ENCODE measurements at places on chromosomes 5 and 9.

GRCh38 chr9:115262477-115262876 is 144.5 kb upstream of the TNC start:
- DNase-seq = peak; percentile 95

GRCh38 chr9:31272456-31273295 is 1111.8 kb upstream of the ACO1 start:
- no peak for DNase-seq

DNA sequence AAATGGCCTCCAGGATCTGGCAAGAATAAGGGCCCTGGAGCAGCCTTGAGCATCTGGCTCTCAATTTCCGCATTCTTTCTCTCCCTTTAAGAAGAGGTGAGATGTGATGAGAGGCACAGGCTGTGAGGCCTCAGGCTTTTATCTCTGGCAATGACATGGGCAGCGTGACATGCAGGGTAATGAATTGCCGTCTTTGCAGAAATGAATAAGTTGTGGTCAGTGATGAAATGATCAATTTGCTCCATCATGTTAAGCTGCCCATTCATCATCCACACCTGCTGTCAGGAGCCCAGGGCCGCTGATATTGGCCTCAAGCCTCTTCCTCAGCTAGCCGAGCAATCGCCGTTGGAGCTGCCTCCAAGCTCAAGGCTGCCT is 265.3 kb downstream of the TRIM32 start:
- DNase-seq = no peak

GRCh38 chr5:102306121-102306520 is 10.0 kb upstream of the SLCO4C1 start:
- DNase-seq = no peak

DNA sequence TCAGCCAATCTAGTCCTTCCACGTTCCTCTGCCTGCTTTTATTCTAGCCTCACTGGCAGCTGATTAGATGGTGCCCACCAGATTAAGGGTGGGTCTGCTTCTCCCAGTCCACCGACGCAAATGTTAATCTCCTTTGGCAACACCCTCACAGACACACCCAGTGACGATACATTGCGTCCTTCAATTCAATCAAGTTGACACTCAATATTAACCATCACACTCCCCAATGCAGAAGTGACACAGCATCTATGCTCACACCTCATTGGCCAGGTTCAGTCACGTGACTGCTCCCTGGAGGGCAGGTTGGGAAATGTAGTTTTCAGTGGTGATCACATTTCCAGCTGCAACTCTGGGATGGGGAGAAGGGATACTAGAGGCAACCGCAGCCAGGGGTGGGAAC is 13.0 kb downstream of the SUSD3 start:
- DNase-seq = peak; percentile 21

GRCh38 chr9:111051400-111051799 is 13.1 kb upstream of the LPAR1 start:
- DNase-seq = peak; percentile 36

- DNase-seq = peak; percentile 30
Observed at GRCh38 chr5:111930449-111930848, 173.5 kb upstream of the NREP start.

DNA sequence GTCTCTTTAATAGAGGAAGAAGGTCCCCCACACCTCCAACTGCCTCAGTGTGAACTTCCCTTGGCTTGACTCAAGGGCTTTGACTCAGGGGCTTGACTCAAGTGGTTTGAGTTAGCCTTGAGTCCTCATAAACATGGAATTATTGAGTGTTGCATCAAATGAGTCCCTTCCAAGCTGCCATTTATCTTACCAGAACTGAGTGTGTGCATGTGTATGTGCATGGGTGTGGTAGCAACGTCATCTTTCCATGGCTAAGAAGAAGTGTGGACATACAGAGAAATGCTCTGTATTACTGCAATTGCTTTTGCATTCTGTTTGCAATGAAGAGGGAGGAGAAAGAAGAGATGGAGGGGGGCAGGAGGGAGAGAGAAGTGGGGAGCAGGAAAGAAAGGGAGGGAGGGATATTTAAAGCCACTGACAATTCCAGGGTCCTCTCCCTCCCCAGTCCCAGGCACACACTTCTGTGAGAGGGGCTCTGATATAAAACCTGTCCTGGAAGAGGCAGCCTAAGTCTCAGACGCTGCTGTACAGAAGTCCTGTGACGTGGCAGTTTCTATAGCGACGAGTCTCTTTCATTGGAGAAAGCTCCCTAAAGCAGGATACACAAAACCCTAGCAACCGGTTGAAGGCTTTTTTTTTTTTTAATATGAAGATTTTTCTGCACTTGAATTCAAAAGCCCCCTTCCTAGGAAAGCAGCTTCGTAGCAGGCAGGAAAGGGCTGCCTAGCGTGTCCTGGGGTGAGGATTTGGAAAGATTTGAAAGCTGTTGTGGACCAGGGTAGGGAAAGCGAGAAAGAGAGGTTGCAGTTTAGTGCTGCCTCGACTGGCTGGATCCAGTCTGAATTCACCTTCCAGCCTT is 93.3 kb upstream of the MAP1B start:
- no peak for DNase-seq

- peak; percentile 87 for DNase-seq
Observed at GRCh38 chr5:19928562-19929421, 59.2 kb downstream of the CDH18 start.

DNA sequence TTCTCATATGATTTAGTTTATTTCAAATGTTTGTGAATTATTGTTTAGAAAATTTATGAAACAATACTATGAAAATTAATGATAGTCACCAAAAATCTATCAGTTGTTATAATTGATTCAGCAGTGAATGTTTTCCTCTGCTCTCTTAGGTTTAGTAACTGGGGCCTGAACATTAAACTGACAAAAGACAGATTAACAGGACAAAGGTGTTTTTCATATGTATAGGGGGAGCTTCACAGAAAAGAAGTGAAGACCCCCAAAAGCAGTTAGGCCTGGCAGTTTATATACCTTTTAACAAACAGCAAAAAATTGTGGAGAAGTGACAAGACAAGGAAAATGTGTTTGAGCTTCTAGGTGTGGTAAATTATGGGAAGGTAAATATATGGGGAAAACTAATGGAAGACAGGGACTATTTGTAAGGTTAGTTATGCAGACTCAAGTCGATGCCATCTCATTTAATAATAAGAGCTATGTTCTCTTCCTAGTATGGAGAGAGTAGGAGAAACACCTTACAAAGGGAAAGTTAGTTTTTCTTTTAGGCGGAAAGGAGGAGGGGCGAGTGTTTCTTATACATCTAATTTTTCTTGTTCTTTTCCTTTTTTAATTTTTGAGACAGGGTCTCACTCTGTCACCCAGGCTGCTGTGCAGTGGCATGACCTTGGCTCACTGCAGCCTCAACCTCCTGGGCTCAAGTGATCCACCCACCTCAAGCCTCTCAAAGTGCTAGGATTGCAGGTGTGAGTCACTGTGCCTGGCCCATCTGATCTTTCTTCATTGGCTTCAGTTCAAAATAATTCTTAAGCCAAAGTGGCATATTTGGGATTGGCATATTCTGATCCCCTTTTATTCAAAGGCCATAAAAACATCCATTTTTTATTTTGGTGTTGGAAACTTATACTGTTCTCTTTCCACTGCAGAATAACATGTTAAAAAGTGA is 77.8 kb downstream of the C9orf153 start:
- DNase-seq = no peak

DNA sequence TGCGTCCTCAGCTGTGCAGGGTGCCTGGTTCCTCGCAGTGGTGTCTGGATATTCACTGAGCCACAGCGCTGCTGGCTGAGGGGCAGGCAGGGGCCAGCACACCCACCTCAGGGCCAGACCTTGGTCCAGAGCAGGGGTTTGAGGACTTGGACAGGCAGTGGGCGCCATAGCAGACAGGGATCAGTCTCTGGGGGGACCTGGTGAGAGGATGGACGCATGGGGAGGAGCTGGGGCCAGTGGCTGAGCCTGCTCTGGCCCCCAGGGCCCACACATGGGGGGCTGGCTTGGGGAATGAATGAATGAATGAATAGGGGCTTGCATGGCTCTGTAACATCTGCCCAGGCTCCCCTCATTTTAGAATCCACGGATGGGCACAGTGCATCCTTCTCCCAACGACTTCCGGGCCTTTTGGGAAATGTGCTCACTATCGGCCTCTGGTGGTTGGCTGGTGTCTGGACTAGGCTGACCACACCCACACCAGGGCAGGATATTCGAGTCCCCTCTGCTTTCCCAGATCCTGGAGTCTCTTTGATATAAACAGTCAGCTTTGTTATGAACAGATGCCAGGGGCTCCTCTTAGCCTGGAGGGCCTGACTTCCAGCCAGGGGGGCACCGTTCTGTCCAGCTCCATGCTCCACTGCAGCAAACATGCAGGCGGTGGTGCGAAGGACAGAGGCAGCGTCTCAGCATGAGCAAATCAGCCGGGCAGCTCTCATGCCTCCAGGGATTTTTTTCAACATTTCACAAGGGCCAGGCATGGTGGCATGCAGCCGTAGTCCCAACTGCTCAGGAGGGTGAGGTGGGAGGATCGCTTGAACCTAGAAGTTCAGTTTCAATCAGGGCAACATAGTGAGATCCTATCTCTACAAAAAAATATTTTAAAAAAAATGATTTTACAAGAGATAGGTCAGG is 62.6 kb downstream of the NEK6 start:
- DNase-seq = peak; percentile 75

GRCh38 chr5:89097103-89097502 is 214.1 kb upstream of the MEF2C start:
- no peak for DNase-seq

DNA sequence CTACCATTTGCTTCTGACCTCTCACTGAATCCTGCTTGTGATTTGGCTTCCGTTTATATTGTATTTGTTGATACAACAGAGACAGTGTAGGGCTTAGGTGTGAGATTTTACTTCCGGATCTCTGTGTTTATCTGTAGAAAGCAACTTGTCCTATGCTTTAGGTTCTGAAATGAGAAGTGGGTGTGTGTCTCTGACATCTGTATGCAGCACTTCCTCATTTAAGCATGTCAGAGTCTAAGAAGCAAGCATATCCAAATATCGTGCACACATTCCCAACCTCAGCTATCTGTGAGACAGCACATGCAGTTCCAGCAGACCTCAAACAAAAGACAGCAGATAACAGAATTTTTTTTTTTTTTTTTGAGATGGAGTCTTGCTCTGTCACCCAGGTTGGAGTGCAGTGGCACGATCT is 16.3 kb downstream of the KLF9 start:
- DNase-seq = no peak

GRCh38 chr9:131773911-131774379 is 34.1 kb upstream of the RAPGEF1 start:
- peak; percentile 51 for DNase-seq

DNA sequence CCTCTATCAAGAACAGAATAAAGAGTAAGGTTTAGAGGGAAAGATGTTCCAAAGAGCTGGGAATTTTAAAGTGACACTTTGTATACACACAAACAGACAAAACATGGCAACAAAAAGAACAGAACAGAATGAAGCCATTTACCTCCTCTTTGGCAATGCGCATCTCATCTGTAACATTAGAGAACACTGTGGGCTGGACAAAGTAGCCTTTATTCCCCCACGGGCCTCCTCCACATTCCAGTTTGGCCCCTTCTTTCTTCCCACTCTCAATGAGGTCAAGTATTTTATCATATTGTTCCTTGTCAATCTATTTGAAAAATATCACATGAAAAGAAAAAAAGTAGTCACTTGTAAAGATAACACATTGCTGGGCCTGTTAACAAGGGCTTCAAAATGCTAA is 41.0 kb downstream of the ALDH1A1 start:
- no peak for DNase-seq

DNA sequence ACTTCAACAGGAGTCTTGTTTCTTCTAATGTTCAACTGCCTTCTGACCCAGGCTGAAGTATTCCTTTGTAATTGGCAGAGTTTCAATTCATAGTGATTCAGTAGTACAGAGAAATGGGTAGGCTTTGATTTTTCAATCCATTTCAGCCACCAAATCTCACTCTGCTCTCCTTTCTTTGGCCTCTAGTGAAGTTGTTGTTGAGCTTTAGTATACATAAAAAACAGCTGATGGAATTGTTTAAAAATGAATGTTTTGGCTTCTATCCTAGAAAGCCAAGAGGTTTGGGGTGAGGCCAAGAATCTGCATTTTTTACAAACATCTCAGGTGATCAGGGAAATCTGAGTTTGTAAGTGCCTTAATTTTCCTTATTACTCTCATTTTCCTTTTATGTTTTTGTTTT is 182.9 kb upstream of the MAP1B start:
- no peak for DNase-seq

DNA sequence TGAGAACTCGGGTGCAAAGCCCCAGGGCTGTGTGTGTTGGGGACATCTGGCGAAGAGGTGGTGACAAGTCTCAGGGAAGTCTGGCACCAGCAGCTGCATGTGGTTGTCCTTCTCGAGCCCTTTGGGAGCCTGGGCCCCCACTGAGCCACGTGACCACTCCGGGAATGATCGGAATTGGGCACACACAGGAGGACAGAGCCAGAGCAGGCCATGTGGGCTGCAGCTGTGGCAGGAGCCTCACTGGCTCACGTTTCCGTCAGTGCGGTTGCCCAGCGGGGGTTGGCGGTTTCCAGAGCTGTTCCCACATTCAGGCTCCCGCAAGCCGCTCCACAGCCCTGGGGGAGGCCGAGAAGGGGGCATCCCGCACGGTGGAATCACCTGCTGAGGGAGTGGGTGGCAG is 6.8 kb upstream of the CEL start:
- peak; percentile 96 for DNase-seq

DNA sequence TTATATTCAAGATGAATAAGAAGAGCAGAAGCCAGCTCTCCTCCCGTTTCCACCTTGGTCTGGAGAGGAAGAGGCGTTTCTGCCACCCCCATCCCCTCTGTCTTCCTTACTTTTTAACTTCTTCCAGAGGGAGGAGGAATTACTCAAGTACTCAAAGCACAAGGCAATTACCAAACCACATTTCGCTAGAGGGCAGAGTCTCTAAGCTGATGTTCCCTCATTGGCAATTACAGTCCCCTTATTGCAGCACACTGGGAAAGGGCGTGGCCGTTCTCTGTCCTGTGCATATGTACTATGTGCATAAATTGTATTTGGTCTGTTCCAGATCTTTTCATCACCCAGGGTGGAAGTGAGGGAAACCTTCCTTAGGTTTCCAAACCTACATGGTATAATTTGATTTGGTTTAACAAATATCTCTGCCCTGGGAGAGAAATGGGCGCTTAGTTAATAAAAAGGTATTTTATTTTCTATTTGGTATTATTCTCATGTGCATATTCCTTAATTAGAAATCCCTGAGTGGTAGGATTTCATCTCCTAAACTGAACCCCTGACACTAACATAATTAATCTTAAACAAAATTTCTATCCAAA is 29.8 kb upstream of the ALDOB start:
- DNase-seq = peak; percentile 80

GRCh38 chr9:68672215-68672614 is 32.8 kb upstream of the PIP5K1B start:
- no peak for DNase-seq

DNA sequence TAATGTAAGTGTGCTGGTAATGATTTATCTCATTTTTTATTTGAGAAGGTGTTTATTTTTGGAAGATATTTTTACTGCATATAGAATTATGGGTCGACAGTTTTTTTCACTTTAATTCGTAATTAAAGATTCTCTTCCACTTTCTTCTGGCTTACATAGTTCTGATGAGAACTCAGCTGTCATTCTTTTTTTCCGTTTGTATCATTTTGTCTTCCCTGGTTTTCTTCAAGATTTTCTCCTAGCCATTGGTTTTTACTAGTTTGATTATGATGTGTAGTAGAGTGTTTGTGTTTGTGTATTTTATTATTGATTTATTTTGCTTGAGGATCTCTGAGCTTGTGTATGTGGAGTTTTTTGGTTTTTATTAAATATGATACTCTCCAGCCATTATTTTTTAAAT is 21.7 kb downstream of the SLF1 start:
- no peak for DNase-seq

All from EL (cell line).